Sigmoid colon (tissue), 7 donors: ENCODE measurements at places on chromosomes 1 and 21. TPM values are rescaled to one million over a fixed set of nuclear protein-coding genes. Genes with fewer than 3 reads are reported as not detected.

DNA sequence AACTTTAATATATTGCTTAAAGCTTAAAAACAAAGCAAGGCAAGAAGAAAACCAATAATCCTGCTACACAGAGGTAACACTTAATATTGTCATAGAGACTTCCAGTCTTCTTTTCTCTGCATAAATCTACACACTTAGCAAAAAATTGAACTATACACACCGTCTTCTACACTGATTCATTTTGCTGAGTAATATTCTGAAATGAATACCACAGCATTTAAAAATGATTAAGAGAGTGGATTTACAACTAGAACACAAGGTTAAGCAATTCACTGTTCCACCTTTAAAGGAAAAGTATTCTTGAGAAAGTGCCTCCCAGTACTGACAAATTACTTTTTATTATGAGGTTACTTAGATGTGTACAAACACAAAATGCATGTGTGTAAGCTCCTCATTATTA, 22.2 kb upstream of the ITPKB start:
- H3K4me3 ChIP-seq, result no peak overlapping the region
- no peak for DNase-seq
- H3K27me3 ChIP-seq, result no peaks in the 10 kb centered on the region
- H3K27ac ChIP-seq, result no peak overlapping the region

- no peak overlapping the region for H3K27ac ChIP-seq
- no peak overlapping the region for H3K4me3 ChIP-seq
- H3K36me3 ChIP-seq, result no peaks in the 10 kb centered on the region
- DNase-seq, result no peak
- no peaks in the 10 kb centered on the region for H3K27me3 ChIP-seq
- no peaks in the 10 kb centered on the region for H3K4me1 ChIP-seq
Measured at GRCh38 chr21:16201718-16202117, 471.9 kb downstream of the USP25 start.

GRCh38 chr1:214583824-214584554, 19.0 kb upstream of the CENPF start:
- no peaks in the 10 kb centered on the region for H3K27me3 ChIP-seq
- H3K27ac ChIP-seq, result no peak overlapping the region
- no peaks in the 10 kb centered on the region for H3K4me1 ChIP-seq

GRCh38 chr1:154775621-154776605, 94.2 kb downstream of the KCNN3 start:
- no peaks in the 10 kb centered on the region for H3K27me3 ChIP-seq
- DNase-seq, result peak; percentile 54
- H3K4me1 ChIP-seq, result no peaks in the 10 kb centered on the region
- H3K4me3 ChIP-seq, result no peak overlapping the region

DNA sequence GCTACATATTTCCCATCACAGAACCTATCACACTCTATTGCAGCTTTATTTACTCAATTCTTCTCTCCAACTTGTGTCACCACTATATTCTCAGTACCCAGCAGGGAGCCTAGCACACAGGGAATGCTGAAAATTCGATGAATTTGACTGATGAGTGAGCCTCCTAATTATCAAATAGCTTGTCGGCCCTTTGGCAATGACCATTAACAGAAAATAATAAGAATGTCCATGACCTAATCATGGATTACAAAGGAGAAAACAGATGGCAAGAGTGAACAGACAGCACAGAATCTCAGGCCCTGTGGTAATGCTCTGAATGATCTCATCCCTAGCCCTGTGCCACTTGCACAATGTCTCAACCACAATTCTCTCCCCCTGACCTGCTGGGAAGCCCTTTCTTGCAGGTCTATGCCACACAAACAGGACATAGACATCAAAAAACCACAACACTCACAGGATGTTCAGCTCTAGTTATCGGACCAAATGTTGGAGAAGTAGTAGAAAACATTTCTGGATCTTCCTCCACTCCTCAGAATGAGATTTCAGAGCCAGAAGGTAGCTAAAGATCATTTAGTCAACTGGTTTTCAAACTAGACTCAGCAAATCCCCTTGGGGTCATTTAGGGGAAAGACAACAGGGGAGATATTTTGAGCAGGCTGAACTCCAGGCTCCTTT, 68.4 kb downstream of the LUZP1 start:
- DNase-seq, result peak; percentile 76
- no peak overlapping the region for H3K4me3 ChIP-seq
- no peaks in the 10 kb centered on the region for H3K27me3 ChIP-seq
- no peaks in the 10 kb centered on the region for H3K4me1 ChIP-seq
- peak overlapping the region; percentile 59 for H3K27ac ChIP-seq

DNA sequence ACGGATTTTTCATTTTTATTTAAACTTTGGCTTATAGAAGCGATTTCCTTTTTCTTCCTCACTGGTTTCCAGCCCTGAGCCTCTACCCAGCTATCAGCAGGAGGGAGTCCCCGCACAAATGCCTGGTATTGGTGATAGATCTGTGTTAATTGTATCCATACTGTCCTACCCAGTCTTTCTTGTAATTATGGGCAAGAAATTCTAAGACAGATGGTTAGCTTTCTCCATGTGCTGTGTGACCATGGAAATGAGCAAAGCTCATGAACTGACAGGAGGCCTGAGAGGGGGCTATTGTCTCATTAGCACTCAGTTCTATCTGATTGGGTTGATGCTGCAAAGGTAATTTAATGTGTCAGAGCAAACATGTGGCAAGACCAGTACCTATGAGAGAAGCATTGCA, 108.1 kb upstream of the IVNS1ABP start:
- H3K27ac ChIP-seq, result no peak overlapping the region
- no peak for DNase-seq
- H3K27me3 ChIP-seq, result no peaks in the 10 kb centered on the region

DNA sequence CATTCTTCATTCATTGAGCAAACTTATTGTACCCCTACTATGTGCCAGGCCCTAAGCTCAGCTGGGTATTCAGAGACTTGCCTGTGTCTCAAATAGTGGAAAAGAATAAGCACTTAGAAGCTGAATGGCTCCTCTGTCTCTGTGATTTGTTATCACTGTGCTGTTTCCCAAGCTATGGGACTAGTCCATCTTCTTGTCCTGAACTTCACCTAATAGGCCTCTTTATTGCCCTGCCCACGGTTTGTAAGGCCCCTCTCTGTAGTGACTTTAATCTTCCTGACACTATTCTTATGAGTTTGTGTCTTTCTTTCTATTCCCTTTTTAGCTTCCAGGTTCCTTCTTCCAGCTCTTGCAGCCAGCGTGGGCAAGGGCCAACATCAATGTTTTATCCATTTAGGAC, 85.4 kb upstream of the LPGAT1 start:
- H3K27me3 ChIP-seq, result no peaks in the 10 kb centered on the region
- no peak overlapping the region for H3K27ac ChIP-seq
- H3K4me3 ChIP-seq, result no peak overlapping the region
- no peak for DNase-seq

DNA sequence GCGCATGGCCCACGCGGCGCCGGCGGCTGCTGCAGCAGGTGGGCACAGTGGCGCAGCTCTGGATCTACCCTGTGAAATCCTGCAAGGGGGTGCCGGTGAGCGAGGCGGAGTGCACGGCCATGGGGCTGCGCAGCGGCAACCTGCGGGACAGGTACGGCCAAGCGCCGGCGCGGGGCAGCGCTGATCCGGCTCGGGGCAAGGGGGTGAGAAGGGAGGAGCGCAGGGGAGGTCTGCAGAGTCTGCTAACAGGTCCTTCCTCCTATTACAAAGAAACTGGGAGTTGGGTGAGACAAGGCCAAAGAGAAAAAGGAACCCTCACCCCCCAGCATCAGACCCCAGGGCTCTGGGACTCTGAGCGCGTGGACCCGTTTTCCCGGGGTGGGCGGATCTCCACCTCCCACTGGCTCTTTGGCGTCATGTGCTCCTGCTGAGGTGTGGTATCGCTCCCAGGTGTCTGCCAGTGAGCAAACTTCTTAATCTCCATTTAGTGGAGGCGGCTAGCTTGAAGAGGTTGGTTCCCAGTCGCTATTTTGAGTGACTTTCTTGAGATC, 431 bp downstream of the MTARC1 start:
- H3K27ac ChIP-seq, result peak overlapping the region; percentile 83
- peak; percentile 64 for DNase-seq
- H3K27me3 ChIP-seq, result no peaks in the 10 kb centered on the region
- peaks cover 20% of the 10 kb centered on the region for H3K4me1 ChIP-seq
- peak overlapping the region; percentile 58 for H3K4me3 ChIP-seq
- peaks cover 5% of the 10 kb centered on the region for H3K36me3 ChIP-seq

DNA sequence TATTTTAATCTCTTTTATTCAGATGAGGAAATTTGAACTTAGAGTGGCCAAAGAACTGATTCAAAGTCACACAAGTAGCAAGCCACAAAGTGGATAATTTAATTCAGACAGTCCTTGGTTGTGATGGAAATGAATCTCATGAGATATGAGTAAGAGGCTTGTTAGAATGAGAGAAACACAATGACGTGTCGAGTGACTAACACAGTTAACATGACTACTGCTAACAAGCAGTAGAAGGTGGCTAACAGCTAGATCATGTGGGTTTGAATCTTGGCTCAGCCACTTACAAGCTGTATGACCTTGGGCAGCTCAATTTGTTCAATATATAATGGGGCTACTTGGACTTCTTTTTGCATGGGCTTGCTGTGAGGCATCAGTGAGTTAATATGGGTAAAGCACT, 104.5 kb upstream of the LMO4 start:
- H3K27me3 ChIP-seq, result no peaks in the 10 kb centered on the region
- no peak overlapping the region for H3K4me3 ChIP-seq
- no peaks in the 10 kb centered on the region for H3K36me3 ChIP-seq
- DNase-seq, result no peak

DNA sequence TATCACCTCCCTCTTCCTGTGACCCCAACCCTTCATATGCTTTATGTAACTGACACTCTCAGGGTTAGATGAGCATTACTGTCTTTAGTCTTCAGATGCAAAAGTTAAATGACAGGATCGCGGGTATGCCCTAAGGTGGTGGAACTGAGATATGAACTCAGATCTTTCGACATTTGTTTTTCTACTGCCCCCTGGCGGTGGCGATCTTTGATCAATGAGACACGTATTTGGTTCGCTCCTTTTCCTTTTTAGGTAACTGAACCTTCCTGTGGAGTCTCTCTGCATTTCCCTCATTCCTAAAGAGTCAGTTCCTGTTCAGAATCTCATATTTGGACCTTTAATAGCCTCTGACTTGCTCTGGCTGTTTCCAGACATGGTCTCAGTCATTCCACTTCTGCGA, 47.8 kb upstream of the ZP4 start:
- H3K36me3 ChIP-seq, result no peaks in the 10 kb centered on the region
- H3K27ac ChIP-seq, result no peak overlapping the region
- no peak overlapping the region for H3K4me3 ChIP-seq
- H3K4me1 ChIP-seq, result no peaks in the 10 kb centered on the region

GRCh38 chr1:21939650-21940374, 2.7 kb upstream of the HSPG2 start:
- DNase-seq, result peak; percentile 96
- H3K4me3 ChIP-seq, result no peak overlapping the region
- H3K27ac ChIP-seq, result peak overlapping the region; percentile 99
- H3K27me3 ChIP-seq, result no peaks in the 10 kb centered on the region

DNA sequence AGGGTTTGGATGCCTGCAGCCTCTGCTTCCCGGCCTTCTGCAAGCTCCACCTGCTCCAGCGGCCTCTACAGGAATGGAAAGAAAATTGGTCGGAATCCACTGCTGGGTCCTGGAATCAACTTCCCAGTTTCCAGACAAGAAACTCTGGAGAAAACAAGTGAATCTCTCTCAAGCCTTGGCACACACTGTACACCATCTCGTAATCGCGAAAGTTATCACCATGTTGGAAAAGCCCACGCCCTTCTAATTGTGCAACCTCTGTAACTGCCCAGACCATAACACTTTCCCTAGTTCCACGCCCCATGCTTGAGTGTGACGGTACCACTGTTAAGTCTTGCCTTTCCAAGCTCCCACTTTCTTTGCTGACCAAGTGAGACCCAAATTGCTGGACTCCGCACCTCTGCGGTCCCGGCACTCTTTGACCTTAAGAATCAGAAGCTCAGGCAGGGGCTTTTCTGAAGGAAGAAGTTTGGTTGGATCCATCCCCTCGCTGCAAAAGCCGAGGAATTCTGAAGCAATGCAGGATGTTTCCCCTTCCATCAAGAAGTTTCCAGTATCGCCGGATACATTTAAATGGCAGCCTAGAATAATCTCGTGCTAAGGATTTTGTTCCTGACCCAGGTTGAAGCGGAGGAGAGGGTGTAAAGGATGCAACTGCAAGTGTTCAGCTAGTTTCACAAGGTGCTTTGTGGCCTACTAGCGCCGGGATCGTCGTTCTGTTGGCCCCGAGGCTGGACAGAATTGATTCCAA, 6.2 kb downstream of the NR5A2 start:
- no peak for DNase-seq
- no peak overlapping the region for H3K4me3 ChIP-seq
- no peaks in the 10 kb centered on the region for H3K36me3 ChIP-seq
- H3K27me3 ChIP-seq, result peaks cover 75% of the 10 kb centered on the region
- H3K4me1 ChIP-seq, result no peaks in the 10 kb centered on the region

DNA sequence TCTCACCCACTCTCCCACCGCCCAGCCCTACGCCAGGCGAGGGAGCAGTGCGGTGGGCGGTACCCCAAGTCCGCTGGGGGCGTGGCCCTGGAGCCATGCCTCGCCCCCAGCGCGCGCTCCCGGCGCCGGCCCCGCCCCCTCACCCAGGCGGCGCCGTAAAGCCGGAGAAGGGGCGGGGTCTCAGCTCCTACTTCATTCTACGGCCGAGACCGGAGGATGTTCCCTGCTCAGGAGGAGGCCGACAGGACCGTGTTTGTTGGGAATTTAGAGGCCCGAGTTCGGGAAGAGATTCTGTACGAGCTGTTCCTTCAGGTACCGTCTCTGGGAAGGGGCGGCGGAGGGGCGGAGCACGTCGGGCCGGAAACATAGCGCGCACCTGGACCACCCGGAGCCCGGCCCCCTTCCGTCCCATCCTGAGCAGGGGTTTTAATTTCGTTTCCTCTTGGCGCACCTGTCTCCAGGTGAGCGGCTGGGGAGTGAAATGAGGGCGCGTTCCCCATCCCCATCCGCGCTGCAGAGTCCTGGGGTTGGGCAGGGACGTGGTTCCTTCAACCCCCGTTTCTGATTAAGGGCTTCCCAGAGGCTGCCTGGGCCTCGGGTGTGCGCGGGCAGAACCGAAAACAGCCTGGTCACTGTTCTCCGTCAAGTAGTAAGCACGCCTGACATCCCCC, at the start of gene RBM11:
TSS of gene RBM11 (plus strand) at position 187 of the 671 bp plus-strand sequence. CDS start at position 217, 30 bp downstream.
- no peaks in the 10 kb centered on the region for H3K4me1 ChIP-seq
- peak within 1 kb of the TSS; percentile 57 for H3K4me3 ChIP-seq
- peak; percentile 79 for DNase-seq
- no peaks in the 10 kb centered on the region for H3K27me3 ChIP-seq
- peak within 1 kb of the TSS; percentile 38 for H3K27ac ChIP-seq
- no peaks in the 10 kb centered on the region for H3K36me3 ChIP-seq

Gene LGR6
- not detected for total RNA-seq

Gene TMPRSS3
- total RNA-seq, result 0.16 TPM

Gene FCRL4
- total RNA-seq, result not detected

Gene BMP8B
- total RNA-seq, result 0.16 TPM

Gene FOXO6
- 1.4 TPM for total RNA-seq

Gene AMY1B
- total RNA-seq, result not detected

Gene KIF26B
- 1.8 TPM for total RNA-seq

Gene SYNJ1
- total RNA-seq, result 8.6 TPM

Gene EPS15
- total RNA-seq, result 131 TPM
